Vagina (tissue), 2 donors: ENCODE measurements at places on chromosomes 5 and 9.

GRCh38 chr9:136861874-136862457 is 4.1 kb downstream of the EDF1 start:
- DNase-seq = no peak

DNA sequence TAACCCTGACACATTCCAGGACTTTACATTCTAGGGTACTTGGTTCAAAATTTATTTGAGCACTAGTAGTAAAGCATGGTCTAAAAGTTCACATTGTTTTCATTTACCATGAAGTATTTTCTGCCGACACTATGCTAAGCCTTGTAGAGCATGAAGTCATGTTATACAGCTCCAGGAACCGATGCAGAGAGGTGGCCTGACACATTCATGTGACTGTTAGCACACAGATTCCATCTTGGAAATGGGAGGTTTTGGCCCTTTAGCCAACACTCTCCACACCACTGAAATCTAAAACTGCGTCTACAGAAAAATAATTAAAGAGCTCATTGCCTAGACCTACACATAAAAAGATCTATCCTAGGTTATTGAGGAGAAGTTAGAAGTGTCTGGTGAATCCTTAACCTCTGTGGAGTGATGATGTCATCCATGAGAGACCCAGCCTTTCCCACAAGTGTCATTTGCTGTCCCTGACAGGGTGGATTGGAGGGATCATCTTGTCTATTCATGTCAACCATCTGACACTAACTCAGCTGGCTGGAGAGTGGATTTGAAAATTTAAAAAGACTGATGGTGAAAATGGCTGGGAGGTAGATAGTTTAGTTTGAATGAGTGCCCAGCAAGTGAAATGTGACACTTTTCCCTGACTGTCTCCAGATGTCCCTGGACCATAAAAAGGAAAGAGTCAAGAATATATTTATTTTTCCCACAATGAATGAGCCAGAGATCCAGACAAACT is 1.3 kb downstream of the RANBP3L start:
- DNase-seq = no peak

DNA sequence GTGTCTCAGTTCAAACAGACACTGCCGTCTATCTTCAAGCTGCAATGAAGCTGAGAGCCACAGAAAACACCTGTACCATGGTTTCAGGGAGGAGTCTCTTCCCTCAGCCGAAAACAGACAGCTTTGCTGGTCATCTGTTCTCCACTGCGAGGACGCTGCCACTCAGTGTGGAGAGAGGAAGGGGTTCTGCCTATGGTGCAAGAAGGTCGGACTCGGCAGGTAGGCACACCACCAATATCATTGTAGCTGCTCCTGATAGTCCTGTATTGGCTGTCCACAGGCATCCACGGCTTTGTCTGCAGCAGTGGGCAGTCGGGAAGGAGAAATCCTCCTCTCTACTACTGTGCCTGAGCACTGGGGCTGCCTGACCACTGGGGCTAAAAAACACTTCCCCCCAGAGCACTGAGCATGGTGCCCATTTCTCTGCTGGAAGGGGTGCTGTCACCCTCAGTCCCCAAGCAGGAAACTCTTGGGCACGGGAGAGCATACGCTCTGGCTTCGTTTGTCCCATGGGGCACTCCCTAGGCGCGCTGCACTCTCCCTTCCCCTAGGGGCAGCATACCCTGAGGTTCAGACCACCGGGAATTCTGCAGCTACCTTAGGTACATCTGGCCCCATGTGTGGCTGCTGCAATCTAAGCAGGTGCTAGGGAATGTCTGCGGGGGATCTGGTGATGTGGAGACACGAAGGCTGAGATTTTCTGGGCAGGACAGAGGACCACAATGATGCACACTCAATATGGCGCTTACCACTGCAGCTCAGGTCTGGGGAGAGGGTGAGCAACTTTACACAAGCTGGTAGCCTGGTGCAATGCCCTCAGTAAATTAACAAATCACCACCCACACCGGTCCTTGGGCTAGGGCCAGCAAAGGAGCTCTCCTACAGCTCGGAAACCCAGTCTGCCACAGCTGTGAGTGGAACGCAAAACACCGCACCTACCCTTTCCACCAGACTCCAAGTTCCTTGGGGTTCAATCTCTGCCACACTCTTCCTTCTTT is 880.9 kb upstream of the SEMA6A start:
- DNase-seq = no peak

GRCh38 chr9:2623288-2624050 is 1.9 kb downstream of the VLDLR start:
- no peak for DNase-seq

GRCh38 chr5:77725616-77726015 is 50.5 kb downstream of the TBCA start:
- DNase-seq = no peak
